Activated CD8-positive, alpha-beta memory T cell treated with anti-CD3 and anti-CD28 coated beads for 4 hours (primary cell): ENCODE measurements at places on chromosomes 6 and 20.

- DNase-seq = no peak
These were observed 9.0 kb downstream of the ADA start for GRCh38 chr20:44642203-44643153.

DNA sequence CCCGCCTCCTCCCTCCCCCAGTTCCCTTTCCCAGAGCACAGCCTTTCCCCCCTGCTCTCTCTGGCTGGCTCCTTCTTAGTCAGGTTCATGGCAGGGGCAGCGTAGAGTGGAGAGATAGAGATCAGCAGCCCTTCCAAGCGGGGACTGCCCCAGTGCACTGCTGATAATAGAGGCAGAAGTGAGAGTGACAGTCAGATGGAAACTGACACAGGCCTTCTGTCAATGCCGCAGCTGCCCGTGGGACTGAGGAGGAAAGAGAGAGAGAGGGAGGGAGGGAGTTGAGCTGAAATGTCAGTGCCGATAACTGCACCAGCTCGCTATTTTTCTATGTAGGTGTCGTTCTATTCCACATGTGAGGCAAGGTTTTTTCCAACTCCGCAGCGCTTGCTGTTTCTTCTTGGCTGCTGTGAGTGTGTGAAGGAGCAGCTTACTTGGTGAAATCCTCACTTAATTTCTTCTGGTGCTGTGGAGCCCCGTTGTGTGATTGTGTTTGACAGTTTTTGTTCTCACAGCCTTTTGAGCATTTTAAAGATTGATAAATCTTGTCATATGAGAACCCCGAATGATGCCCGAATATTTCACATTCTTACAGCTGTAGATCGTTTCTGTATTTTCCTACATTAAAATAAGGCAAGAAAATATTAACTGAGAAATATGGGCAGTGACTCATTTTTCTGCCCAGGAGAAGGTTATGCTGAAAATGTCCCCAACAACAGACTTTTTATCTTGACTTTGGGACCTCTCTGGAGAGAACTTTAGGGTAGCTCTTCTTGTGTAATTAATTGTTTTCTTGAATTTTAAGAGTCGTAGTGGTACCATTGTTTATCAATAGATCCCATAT is 386.4 kb upstream of the MMS22L start:
- no peak for DNase-seq

DNA sequence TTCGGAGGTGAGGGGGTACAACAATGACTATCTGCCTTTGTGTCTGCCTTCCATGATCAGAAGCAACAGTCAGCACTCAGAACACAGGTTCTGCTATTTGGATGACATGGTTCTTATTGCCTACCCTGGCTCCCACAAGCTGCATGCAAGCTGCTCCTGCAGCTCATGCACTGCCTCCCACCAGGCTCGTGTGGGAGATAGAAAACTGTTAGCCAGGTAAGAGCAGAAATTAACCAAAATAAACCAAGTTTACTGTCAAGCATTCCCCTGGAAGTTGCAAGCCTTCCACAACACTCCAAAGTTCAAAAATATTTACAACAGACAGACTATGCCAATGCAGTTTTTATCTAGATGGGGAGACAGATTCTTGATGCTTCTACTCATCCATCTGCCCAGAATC is 31.0 kb downstream of the OPRM1 start:
- no peak for DNase-seq

DNA sequence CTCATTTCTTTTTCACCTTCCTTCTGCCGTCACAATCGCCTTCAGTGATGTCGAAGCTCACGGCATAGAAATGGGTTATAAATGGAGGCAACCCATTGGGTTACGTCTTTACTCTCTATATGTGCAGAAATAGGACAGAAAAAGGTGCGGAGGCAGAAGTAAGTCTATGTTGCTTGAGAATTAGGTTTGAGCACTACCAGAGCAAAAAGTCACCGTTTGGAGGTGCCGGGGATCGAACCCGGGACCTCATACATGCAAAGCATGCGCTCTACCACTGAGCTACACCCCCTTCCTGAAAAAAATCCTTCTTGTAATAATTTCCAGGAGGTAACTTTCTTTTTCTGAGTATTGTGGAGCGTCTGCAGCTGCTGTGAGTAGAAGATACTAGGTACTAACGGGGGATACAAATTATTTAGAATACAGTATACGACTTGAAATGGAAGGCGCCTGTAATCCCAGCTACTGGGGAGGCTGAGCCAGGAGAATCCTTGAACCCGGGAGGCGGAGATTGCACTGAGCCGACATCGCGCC is 134.2 kb downstream of the TRIM27 start:
- DNase-seq = no peak

DNA sequence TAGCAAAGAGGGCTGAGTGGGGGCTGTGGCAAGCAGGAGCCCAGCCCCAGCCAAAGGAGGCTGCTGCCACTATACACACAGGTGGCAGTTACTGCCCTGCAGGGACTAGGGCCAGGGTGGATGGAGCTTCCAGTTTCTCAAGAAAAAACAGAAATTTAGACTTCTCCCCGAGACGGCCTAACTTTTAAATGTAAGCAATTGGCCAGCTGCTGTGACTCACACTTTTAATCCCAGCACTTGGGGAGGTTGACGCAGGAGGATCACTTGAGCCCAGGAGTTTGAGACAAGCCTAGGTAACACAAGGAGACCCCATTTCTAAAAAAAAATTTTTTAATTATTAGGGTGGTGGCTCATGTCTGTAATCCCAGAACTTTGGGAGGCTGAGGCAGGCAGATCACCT is 98.2 kb upstream of the NFATC2 start:
- DNase-seq = no peak

DNA sequence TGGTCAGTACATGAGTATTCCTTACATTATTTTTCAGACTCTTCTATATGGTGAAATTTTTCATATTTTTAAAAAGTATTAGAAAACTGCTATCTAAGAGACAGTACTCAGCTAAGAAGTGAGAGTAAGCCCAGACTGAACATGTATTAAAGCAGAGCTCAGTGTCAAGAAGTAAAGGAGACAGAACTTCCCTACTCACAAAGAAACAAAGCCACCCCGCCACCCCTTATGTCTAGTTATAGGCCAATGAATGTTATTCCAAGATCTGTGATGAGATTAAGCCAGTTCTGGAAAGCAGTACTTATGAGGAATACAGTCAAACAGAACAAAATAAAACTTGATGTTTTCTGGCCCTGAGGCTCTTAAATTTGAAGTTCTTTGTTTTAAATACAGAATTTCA is 114.5 kb downstream of the RNGTT start:
- no peak for DNase-seq

- DNase-seq = no peak
These were observed 6.5 kb downstream of the PTPRK start for GRCh38 chr6:128513878-128514277.

GRCh38 chr6:75176076-75176582 is 29.7 kb downstream of the COL12A1 start:
- no peak for DNase-seq

- no peak for DNase-seq
These were observed at the start of gene SALL4 for GRCh38 chr20:51802170-51802751. TSS of gene SALL4 (minus strand) at chr20:51802521. CDS start at chr20:51802408, 113 bp downstream.

- no peak for DNase-seq
These were observed 172.3 kb downstream of the TMEM242 start for GRCh38 chr6:157151029-157151428.

DNA sequence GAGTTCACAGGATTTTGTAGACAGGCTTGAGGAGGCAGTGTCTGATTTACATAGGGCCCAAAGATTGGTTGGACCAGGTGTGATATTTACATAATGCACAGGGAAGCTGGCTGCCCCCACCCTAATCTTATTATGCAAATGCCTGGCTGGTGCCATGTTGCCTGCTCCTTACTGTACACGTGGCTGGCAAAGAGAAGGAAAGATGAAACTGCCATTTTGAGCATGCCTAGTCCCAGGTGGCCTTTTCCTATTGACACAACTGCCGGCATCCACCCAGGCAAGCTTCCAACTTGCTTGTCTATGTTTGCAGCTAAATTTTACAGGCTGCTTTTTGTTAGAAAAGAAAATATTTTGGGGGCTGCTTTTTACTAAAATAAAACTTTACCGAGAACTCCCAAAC is 174.6 kb downstream of the LMBRD1 start:
- no peak for DNase-seq

GRCh38 chr20:23586735-23587525 is 18.6 kb upstream of the CST9L start:
- DNase-seq = no peak

- no peak for DNase-seq
These were observed 314.8 kb downstream of the QKI start for GRCh38 chr6:163729127-163729872.

DNA sequence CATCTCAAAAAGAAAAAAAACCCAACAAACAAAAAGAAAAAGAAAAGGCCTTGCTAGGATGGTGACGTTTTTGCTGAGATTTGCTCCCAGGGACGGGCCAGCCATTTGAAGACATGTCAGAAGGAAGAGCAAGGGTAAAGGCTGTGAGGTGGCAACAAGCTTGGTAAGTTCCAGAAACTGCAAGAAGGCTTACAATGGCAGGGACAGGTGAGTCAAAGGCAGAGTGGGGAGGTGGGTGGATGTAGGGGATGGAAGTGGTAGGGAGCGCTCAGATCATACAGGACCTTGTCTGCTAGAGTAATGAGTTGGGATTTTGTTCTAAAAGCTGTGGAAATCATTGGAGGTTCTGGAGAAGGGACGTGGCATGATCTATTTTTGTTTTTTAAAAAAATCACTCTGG is 4.3 kb downstream of the KIF3B start:
- no peak for DNase-seq

DNA sequence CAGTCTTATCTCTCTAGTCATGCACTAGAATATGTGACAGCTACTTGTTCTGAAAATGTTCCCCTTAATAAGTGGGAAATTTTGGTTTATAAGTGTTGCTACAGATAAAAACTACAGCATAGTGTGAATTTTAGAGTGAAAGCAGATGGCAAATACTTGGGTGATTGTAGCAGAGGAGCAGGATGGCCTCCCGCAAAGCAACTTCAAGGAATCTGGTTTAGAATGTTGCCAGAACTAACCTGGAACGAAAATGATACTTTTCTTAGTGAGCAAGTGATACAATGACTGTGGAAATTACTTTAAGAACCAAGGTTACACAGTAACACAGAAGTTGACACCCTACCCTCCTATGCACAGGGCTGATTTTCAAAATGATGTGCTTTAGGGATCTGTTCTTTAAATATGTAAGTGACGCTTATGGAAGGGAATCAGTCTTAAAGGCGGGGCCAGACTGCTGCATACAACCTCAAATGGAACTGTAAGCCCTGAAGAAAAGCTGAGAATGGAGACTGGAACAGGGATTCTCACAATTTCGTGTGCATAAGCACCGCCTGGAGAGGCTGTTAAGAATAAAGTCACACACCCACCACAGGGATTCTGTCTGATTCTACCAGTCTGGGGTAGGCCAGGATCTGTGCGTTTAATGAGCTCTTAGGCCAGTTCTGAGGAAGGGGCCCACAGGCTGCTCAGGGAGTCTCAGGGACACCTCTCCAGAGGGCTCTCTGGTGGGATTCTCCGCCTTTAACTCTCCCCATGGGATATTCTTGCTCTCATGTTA is 97.9 kb downstream of the FYN start:
- DNase-seq = no peak

DNA sequence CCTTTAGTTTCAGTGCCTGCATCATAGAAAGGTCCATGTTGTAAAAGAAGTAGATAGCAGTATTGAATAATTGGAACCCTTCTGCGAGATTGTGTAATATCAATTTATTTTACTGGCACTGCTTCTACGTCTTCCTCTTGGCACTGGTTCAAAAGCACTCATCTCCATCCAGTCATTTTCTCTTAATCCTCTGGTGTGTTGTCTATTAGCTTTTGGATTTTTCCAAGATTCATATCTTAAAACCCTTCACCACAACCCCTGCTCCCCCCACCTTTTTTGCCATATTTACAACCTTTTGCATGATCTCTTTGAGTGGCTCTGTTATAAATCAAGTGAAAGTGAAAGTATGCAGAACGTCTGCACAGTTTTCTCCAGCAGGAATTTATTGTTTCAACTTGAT is 76.6 kb upstream of the HSF2 start:
- no peak for DNase-seq

DNA sequence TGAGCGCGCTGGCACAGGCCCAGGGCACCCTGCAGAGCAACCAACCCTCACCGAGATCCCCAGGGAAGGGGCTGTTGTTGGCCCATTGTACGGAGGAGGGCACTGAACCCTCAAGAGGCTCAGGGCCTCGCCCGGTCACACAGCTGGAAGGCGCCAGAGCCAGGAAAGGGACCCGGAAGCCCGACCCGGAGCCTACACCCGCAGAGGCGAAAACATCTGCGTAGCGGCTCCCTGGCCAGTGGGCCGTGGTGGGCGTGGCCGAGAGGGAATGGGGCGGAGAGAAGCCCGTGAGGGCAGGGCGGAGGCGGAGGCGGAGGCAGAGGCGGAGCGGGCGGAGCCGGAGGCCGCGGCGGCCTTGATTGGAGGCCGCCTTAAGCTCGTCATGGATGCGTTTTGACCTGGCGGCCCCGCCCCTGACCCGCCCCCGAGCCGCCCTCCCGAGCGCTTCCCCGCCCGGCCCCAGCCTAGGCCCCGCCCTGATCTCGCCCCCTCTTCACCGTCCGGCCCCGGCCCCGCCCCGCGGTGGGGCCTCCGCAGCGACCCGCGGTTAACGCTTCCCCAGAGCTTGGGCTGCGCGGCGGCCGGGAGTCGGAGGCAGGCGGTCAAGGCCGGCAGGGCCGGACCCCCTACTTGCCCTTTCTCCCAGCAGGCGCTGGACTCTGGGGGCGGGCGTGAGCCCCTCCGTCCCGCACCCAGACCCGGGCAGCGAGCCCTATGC is 2.1 kb upstream of the MRGBP start:
- peak; percentile 85 for DNase-seq

- no peak for DNase-seq
These were observed 411.2 kb downstream of the EYS start for GRCh38 chr6:65295812-65296211.

GRCh38 chr6:151431337-151431736 is 20.6 kb downstream of the RMND1 start:
- no peak for DNase-seq

DNA sequence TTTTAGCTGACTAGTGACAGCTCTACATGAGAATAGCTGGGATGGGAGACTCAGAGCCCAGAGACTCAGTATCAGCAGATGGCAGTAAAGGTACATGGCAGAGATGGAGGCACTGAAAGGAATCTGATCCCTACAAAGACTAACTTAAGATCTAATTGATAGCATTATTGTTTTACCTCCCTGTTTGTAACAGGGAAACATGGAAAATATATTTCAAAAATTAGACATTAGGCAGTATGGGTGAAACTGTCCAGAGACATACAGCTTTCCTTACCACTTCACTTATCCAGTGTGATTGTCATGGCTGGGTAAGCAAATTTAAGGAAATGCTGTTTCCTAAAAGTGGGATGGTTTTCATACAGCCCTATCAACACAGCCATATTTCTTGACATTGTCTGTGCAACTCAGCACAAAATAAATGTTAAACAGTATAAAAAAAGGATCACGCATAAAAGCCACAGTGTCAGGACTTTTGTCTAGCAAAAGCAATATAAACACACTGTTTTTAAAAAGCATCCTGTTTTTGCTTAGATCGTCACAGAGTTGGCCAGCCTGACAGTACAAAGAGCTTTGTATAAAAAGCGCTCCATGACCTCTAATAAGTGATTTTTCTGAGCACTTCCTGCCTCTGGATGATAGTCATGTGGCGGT is 376.9 kb downstream of the PHF3 start:
- DNase-seq = no peak
